ENCODE measurements at places on chromosomes 13 and 19.

- no peak for DNase-seq
Measured at GRCh38 chr19:45419396-45419795, 4.3 kb downstream of the ERCC1 start.

DNA sequence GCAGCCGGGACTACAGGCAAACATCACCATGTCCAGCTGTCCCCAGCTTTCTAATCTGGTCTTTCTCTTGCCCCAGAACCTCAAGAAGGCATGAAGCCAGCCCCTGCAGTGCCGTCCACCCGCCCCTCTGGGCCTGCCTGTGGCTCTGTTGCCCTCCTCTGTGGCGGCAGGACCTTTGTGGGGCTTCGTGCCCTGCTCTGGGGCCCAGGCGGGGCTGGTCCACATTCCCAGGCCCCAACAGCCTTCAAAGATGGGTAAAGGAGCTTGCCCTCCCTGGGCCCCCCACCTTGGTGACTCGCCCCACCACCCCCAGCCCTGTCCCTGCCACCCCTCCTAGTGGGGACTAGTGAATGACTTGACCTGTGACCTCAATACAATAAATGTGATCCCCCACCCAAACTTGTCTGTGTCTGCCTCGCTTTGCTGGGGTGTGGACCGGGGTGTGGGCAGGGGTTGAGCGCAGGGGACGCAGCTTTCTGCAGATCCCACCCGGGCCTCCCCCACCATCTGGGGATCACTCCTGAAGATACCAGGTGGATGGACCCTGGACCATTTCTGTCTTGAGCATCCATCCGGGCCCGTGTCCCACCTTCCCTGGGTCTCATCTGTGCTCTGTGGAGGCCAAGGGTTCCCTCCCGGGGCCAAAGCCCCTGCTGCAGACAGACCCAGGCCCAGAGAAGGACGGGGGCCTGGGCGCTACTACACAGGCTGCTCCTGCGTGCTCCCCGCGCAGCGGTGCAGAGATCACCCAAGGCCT lies 15.3 kb downstream of the PRKCSH start:
- DNase-seq = no peak

GRCh38 chr19:15124572-15125231 lies 17.5 kb downstream of the SYDE1 start:
- no peak for DNase-seq

DNA sequence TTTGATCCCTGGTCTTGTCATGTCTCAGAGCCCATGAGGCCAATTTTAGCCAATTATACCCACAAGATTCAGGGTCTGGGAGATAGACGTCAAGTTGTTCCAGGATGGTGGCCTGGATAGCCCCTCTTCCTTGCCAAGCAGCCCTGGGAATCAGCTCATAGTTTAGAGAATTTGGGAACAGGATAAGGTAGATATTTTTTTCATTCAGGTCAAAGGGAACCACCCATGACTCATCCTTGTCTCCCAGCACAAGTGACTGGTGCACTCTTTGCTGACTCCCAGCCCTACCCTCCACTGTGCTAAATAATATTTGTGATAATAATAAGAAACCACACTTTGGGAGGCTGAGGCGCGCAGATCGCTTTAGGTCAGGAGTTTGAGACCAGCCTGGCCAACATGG lies 17.1 kb upstream of the S1PR4 start:
- DNase-seq = no peak

- no peak for DNase-seq
Measured at GRCh38 chr13:98103531-98103930, 39.4 kb upstream of the FARP1 start.

GRCh38 chr13:106874323-106874722 lies 306.4 kb upstream of the ARGLU1 start:
- DNase-seq = no peak

DNA sequence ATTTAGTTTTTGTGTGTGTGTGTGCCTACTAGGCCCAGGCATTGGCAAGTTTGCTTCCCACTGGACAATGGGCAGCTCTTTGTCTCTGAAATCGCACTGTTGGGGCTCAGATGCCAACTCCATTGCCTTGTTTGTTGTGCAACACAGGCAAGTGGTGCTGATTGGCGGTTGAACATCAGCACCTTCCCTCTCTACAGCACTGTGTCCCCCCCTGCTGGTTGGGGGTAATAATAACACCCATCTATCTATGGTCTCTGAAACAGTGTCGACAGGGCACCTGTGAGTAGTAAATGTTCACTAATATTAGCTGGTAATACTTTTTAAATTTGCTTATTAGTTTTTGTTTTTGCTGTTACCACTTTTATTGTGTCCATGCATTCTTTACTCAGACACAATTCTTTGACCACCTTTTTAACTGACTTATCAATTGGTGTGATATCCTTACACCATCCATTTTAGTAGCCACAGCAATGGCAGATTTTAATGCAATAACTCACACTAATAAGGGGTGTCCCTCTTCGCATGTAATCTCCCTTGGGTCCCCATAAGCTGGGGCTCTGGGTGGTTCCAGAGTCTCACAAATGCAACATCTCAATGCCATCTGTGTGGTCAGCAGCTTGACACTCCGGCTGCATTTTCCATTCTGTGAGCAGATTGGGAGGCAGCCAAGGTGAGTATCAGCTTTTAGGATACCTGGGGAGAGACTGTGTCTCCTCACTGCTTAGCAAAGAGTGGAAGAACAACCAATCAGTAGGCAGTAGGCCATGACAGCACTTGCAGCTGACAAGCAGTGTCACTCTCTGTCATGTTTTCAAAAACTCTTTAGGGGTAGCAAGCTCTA lies 47.7 kb upstream of the UQCRFS1 start:
- DNase-seq = peak; percentile 40

GRCh38 chr19:1276628-1277022 lies 1.3 kb downstream of the FAM174C start:
- no peak for DNase-seq

GRCh38 chr13:95301968-95302393 lies 730 bp upstream of the ABCC4 start:
- DNase-seq = peak; percentile 14

GRCh38 chr19:55958356-55958755 lies 10.7 kb downstream of the NLRP8 start:
- DNase-seq = no peak

DNA sequence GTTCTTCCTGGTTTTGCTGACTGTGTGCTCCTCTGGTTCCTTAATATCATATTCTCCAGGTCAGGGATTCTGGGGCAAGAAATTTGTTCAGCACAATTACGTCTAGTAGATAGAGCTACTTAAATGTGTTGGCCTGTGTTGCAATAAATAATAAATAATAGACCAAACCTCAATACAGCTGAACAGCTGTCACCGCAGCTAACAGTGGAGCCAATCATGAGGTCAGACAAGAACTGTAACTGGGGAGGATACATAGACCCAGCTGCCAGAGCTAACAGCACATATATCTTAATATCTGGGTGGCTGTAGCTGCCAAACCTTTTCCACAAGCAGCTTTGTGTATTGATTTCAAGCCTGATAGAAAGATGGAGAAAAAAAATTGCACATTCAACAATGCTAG lies 1596.3 kb upstream of the PCDH20 start:
- DNase-seq = no peak

DNA sequence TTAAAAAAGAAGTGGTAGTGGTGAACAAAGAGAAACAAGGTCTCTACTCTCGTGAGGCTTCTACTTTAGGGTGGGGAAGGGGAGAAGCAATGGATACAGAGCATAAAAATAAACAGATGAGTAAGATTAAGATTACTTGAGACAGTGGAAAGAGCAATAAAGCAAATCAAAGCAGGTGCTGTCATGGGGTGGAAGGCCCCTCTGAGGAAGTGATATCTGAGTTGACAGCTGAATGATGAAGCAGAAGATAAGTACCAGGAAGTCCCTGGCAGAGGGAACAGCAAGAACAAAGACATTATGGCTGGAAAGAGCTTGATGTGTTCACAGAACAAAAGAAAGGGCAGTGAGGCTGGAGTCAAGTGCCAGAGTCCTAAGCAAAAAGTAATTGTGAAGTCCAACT lies 221.8 kb downstream of the ENOX1 start:
- no peak for DNase-seq

DNA sequence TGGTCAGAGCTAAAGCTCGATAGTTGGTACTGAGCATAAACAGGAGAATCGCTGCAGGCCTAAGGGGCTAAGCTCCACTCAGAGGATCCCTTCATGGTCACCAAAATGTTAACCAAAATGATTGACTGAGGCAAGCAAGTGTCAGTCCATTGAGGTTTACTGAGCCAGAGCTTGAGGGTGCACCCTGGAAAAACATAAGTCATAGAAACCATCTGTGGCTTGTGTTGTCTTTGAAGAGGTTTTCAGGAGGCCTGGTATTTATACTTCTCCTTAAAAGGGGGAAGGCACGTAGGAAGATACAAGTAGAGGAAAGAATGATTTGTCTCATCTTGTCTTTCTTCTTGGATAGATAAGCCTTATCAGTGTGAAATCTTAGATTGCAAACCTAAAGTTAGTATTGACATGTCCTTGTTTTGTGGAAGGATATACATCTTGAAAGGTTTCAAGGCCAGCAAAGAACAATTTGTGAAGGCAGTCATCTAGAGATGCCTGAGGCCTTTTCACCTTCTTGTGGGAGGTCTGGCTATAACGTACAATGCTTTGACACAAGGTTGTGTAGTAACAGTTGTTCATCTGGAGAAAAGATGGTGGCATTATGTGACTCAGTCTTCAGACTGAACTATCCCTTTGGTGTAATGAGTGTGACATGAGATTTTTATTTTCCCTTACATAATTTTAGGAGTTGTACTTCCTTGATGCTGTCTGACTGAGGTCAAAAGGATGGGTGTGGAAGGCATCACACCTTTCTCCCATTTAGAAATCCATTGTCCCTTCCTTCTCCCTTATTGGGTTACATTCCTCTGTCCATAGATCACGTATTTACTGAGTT lies 14.7 kb upstream of the CEACAM6 start:
- DNase-seq = no peak

DNA sequence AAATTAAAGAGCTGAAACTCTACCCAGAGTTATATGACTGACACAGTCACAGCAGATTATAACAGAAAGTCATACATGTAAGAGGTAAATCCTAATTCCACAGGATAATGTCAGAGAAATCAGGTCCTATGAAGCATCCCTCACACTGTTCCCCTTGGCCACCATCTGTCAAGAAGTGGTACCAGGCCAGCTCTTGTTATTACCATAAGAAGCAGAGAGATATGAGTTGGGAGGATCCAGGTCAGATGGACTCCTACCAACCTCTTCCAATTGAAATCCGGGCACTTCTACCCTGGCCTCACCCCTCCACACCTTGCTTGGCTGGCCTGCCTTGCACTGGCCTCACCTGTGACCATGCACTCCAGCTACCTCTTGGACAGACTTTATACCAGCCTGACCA lies 353.2 kb downstream of the DNAJC15 start:
- DNase-seq = no peak

DNA sequence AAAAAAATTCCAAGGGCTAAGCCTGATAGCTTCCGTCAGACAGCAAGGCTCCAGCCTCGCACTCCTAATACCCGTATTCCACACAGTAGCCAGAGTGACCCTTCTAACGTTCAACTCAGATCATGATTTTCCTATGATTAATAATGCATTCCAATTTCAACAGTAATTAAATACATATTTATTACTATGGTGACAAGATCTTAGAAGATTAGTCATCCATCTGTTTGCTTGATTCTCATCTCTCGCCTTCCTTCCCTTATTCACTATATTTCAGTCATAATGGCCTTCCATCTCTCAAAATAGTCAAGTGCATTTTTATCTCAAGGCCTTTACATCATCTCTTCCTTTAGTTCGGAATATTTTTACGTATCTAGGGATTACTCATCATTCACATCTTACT lies 621.2 kb upstream of the SPRY2 start:
- no peak for DNase-seq

- DNase-seq = no peak
Measured at GRCh38 chr13:109654341-109655205, 131.8 kb downstream of the IRS2 start.

DNA sequence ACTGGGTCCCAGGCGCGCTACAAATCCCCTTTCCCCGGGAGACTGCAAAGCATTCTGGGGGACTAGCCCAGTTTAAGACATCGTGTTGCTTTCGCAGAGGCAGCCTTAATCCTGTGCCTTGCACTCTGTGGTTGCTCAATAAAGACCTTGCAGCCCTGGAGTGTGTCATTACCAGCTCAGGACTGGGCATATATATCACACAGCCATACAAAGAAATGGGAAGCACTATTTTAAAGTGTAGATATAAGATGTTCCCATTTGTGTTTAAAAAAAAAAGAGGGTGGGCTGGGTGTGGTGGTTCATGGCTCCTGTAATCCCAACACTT lies 11.1 kb downstream of the NAPA start:
- no peak for DNase-seq

DNA sequence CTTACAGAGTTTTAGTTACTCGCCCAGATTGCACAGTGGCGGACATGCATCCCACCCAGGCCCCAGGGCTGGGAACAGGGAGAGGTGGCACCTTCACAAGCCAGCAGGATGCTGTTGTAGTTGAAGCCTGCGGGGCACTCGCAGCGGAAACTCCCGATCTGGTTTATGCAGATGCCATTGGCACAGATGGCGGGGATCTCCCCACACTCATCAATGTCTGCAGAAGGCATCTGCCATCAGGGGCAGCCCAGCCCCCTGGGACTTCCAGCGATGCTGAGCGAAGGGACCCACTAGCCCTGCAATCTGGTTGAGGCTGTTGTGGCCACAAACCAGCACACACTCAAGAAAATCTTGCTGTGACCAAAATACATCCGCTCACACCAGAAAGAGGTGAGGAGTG lies 44.6 kb downstream of the CCL25 start:
- no peak for DNase-seq

GRCh38 chr19:2477141-2477710 lies 1.3 kb downstream of the GADD45B start:
- DNase-seq = peak; percentile 49

DNA sequence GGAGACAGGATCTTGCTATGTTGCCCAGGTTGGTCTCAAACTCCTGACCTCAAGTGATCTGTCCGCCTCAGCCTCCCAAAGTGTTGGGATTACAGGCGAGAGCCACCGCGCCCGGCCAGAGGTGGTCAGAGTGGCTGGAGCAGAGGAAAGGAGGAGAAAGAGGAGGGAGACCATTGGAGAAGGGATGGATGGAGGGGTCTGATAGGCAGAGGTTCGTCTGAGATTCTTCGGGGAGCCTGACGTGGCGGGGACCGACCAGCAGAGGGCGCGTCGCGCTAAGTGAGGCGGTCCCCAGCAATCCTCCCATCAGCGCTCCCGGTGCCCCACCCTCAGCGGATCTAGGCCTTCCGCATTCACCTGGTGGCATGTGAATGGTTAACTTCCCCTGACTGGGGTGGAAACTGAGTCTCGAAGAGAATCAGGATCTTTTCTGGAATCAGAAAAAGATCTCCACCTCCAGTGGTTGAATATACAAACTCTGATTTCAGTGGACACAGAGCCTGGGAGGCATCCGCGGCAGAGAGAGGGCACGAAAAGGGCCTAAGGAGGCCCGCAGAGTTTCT lies 8.8 kb downstream of the GTPBP3 start:
- peak; percentile 77 for DNase-seq

- no peak for DNase-seq
Measured at GRCh38 chr13:54953786-54954185, 1925.2 kb downstream of the OLFM4 start.

- DNase-seq = no peak
Measured at GRCh38 chr13:45107539-45107938, 12.8 kb upstream of the GTF2F2 start.

- DNase-seq = peak; percentile 75
Measured at GRCh38 chr19:38736036-38736412, 8.2 kb downstream of the CAPN12 start.

GRCh38 chr13:98454389-98454881 lies 122.5 kb downstream of the STK24 start:
- DNase-seq = peak; percentile 88

- DNase-seq = peak; percentile 19
Measured at GRCh38 chr13:66780814-66781213, 449.3 kb downstream of the PCDH9 start.

GRCh38 chr19:2226840-2227360 lies 9.2 kb downstream of the PLEKHJ1 start:
- DNase-seq = no peak

Measured in cardiac muscle cell (in vitro differentiated cells and primary cell).